CD8-positive, alpha-beta memory T cell (primary cell): ENCODE measurements at places on chromosomes 3 and 15.

DNA sequence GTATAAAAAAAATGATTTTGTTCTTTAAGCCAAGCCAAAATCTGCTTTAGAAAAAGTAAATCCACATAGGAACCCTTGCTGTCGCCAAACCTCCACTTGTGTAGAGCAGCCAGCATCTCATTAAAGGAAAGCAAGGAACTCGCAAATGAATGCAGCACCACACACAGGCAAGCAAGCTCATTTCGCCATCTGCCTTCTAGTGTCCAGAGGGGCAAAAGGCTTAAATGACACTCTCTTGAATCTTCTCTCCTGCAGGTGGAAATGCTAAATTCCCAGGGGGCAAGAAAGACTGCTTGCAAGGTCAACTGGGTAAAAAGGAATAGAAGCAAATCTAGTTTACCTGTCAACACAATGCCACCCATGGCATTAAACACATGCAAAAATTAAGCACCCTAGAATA, 2.4 kb downstream of the MB21D2 start:
- H3K27me3 ChIP-seq: no peaks in the 10 kb centered on the region
- no peak for DNase-seq
- H3K4me1 ChIP-seq: peaks cover 5% of the 10 kb centered on the region
- no peak overlapping the region for H3K4me3 ChIP-seq
- H3K36me3 ChIP-seq: no peaks in the 10 kb centered on the region
- H3K27ac ChIP-seq: no peak overlapping the region

DNA sequence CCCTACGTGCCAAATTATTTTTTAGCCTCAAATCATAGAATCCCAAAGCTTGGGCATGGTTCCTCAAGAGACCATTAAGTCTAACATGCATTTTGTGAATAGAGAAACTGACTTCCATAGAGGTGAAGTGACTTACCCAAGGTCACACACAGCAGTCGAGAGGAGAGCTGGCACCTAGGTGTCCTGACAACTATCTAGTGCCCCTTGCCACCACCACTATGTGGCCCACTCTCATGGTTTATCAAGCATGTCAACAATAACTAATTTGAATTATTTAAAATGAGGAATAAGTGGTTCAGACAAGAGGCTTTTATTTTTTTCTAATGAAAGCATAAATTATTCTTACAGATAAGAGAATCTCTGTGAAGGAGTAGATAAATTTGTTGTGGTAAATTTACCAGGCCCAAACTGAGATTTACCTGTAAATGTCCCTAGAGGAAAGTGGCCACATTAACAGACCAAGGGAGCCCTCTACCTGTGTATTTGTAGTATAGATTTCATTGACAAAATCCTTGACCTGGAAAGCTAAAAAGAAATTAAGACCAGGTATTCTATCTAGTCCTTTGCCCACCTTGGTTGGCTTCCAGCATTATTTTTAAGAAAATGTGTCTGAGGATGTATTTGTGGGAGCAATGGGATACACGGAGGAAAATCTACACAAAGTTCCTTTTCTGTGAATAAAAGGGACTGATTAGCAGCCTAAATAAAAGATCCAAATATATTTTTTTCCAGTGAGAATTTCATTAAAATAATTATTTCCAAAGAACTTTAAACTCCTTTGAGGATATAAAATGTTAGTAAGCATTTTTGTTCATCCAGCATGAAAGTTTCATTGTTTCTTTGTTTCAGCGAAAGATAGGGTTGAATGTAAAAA, 49.1 kb downstream of the IQCH start:
- H3K27me3 ChIP-seq: no peaks in the 10 kb centered on the region
- no peak overlapping the region for H3K27ac ChIP-seq
- H3K4me3 ChIP-seq: no peak overlapping the region
- H3K36me3 ChIP-seq: no peaks in the 10 kb centered on the region

- H3K4me3 ChIP-seq: no peak overlapping the region
- no peak overlapping the region for H3K27ac ChIP-seq
- no peaks in the 10 kb centered on the region for H3K27me3 ChIP-seq
- H3K4me1 ChIP-seq: no peaks in the 10 kb centered on the region
- DNase-seq: no peak
- no peaks in the 10 kb centered on the region for H3K36me3 ChIP-seq
These were observed 835.4 kb upstream of the NR2F2 start for GRCh38 chr15:95494971-95495541.

DNA sequence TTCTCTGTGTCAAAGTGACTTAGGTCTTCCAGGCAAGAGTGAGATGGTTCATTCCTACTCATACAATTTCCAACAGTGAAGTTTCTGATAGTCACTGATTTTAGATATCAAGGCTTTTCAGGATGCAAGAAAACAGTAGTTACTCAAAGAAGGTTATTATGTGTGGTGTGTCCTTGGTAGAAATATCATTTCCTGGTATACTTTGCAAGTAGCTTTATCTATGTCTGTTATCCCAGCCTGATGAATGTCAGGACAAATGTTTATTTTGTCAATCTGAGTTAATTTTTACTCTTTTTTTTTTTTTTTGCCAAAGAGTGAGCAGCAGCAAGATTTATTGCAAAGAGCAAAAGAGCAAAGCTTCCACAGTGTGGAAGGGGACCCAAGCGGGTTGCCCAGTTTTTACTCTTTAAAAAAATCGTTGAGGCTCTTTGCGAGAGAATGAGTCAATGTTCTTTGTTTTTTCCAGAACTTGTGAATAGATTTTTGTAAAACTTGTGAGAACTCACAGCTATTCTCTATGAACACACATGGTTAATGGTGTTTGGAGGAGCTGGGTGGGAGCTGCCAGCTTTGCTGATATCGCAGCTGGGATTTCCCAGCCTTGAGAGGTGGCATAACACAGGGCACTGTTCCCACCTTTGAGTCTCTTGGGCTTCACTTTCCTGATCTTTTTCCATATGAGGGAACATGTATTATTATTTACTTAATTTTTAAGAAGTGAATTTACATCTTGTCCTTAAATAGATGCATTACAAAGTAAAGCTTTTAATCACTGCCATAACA, 51.9 kb downstream of the SV2B start:
- no peaks in the 10 kb centered on the region for H3K36me3 ChIP-seq
- H3K27me3 ChIP-seq: peaks cover 3% of the 10 kb centered on the region
- no peak overlapping the region for H3K27ac ChIP-seq

GRCh38 chr15:73781038-73781925, 28.1 kb upstream of the INSYN1 start:
- H3K27me3 ChIP-seq: no peaks in the 10 kb centered on the region
- no peaks in the 10 kb centered on the region for H3K4me1 ChIP-seq
- H3K36me3 ChIP-seq: no peaks in the 10 kb centered on the region
- no peak overlapping the region for H3K4me3 ChIP-seq

DNA sequence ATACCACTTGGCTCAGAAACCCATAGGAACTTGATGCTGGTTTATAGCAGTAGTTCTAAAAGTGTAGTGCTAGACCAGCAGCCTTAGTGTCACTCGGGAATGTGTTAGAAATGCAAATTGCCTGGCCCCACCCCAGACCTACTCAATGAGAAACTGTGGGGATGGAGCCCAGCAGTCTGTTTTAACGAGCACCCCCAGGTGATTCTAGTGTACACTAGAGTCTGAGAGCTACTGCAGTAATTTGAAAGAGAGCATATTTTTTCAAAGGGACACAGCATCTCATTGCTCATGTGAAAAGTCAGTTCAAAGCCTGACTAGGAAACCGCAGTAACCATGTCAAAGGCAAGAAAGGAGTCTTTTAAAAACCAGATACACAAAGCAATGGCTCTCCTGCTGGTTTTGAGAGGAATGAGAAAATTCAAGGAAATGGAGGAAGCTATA, 313.4 kb downstream of the SQOR start:
- no peaks in the 10 kb centered on the region for H3K4me1 ChIP-seq
- no peak for DNase-seq
- no peak overlapping the region for H3K27ac ChIP-seq
